GM19239 (cell line): ENCODE measurements at places on chromosomes 16 and 17.

DNA sequence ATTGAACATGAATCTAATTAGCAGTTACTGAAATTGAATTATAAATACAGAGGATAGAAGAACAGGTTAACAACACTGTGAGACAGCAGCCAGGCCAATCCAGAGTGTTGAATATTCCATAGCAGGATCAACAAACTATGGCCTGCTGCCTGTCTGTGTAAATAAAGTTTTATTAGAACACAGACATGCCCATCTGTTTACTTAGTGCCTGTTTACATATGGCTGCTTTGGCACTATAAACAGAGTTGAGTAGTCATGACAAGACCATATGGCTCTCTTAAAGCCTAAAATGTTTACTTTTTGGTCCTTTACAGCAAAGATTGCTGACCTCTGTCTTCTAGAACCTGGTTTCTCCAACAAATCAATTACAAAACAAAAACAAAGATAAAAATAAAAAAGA is 115.4 kb upstream of the CDC42EP4 start:
- DNase-seq, result no peak

- DNase-seq, result no peak
These were observed 2.0 kb downstream of the PRAC2 start for GRCh38 chr17:48725004-48725287.

- DNase-seq, result no peak
These were observed 3.3 kb downstream of the CFAP20 start for GRCh38 chr16:58125781-58126335.

DNA sequence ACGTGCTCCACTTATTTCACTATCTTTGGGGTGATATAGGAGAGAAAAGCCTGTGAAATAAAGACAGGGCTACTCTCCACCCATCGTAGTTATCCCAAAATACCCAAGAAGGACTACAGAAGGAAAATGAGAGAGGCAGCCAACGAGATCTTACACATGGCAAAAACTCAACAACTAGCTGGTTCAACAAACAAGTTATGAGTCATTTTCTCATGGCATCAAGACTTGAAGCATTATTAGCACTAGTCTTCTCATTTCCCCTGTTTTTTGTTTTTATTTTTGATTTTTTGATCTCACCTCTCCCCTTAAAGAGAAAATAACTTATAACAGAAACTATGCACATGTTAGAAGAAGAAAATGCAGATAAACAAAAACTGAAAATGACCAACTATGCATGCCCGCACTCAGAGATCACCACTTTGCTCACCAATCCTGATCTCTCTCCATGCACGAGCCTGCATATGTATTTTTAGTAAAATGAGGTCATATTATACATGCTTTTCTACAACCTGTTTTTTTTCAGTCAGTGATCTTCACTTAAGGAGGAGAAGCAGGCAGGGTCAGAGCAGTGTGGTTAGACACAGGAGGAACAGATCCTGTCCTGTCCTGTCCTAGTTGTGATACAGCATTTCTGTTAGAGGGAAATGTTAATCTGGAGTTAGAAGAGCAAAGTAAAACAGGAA is 22.8 kb downstream of the FAM117A start:
- no peak for DNase-seq

GRCh38 chr17:34974794-34975785 is 5.2 kb upstream of the LIG3 start:
- no peak for DNase-seq

- DNase-seq, result no peak
These were observed 343.0 kb downstream of the SNX29 start for GRCh38 chr16:12319428-12320035.

DNA sequence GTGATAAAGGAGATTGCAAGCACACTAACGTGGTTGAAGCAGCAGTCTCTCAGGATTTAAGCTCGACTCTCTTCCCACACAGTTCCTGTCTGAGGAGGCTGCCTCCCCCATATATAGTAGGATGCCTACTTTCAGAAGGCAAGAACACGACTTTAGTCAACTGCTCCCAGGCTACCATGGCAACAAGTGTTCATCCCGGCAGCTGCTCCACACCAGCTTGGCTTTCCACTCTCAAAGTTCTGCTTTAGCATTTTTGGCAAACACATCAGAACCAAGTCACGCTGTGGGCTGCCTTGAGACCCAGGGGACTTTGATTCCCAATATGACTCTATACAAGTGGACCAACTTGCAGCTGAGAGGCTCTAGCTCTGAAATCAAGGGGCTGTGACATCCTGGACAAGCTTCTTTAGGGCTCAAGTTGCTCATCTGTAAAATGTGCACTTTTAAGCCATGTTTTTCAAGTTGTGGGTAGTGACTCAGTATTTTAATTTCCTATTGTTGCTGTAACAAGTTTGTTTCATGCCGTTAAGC is 16.5 kb downstream of the ZP2 start:
- no peak for DNase-seq

- no peak for DNase-seq
These were observed 3.0 kb upstream of the SLC6A4 start for GRCh38 chr17:30238387-30239088.

DNA sequence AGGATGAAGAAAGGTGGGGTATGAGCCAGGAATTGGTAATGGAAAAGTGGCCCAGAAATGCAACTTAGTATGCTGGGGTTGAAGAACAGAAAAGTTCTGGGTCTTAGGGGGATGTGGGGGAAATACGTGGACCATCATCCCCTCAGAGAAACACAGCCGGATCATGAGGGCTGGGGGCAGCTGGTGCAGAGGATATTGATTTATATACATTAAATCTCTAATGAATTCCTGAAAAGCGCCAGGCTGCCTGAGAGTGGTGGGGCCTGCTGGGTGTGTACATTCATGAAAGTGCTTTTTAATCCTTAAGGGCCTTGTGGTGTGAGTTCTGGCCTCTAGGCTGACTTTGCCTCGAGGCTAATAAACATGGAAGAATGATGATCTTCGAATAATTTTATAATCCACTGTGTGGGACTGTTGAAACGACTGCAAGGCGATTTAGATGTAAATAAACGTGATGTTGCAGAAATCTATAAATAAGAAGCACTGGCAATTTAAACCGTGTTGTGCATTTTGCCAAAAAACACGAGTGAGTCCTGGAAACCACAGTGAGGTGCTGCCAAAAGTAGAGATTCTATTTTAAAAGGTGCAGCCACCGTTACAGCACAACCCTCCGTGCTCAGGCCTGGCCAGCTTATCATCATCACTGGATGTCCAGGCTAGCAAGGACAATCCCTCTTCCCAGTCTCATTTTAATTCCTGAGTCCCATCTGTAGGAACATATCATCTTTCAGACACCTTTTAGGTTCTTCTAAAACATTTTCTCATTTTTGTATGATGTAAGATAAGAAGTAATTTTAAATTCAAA is 32.1 kb downstream of the PRKAR1A start:
- no peak for DNase-seq

DNA sequence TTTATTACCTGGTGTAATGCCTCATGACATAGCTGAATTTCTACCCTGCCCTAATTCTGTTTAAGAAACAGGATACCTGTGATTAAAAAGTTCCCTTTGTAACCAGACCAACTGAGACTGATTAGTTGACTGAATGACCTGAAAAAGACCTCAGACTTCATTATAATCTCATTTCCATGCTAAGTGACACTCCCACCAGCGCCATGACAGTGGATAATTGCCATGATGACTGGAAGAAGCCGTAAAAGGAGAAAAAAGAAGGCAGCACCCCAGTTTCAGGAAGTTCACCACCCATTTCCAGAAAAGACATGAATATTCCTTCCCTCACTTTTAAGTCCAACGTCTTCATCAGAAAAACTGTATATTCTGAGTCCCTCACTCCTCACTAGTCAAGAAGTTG is 125.6 kb upstream of the HS3ST4 start:
- DNase-seq, result no peak

DNA sequence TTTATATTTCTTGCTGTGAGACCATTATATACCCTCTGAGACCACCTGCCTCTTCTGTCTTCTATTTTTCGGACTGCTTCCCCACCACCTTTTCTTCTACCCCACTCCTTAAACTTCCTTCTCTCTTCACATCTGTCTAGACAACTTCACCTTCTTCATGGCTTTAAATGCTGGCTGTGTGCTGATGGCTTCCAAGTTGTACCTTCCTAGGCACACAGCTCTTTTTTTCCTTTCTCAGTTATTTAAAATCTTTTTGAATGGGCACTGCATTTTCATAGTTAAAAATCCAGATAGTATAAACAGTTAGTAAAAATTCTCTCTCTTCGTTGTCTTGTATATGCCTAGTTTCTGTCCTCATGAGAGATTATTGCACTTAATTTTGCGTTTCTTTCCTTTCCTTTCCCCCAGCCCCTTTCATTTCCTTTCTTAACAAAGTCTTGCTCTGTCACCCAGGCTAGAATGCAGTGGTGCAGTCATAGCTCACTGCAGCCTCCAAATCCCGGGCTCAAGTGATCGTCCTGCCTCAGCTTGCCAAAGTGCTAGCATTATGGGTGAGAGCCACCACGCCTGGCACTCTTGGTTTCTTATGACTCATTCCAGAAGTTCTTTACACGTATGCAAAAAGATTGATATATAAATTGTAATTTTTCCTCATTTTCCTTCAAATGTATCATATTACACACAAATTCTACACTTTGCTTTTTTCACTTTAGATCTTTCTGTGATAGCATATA is 114.3 kb downstream of the NPIPB5 start:
- DNase-seq, result no peak

DNA sequence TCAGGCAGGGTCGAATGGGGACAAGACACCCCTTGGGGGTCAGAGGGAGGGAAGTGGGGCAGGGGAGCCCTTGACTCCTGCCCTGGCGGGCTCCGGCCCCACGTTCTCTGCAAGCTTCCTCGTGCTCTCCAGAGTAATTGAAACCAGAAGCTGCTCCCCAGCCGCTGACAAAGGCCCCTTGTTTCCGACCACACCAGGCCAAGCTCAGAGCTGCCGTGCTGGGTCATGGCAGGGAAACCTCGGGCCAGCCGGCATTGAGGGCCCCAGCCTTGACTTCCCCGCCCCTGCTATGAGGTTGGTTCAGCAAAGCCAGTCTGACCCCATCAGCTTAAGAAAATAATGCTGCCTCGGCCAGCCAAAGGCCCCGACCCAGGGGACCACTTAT is 43.3 kb downstream of the TIMM22 start:
- no peak for DNase-seq
